Activated CD8-positive, alpha-beta memory T cell treated with anti-CD3 and anti-CD28 coated beads, Interleukin-2, amount 10 ng/mL, durations not matched to agents 7 days and 5 days (primary cell): ENCODE measurements at places on chromosomes 16 and 17.

DNA sequence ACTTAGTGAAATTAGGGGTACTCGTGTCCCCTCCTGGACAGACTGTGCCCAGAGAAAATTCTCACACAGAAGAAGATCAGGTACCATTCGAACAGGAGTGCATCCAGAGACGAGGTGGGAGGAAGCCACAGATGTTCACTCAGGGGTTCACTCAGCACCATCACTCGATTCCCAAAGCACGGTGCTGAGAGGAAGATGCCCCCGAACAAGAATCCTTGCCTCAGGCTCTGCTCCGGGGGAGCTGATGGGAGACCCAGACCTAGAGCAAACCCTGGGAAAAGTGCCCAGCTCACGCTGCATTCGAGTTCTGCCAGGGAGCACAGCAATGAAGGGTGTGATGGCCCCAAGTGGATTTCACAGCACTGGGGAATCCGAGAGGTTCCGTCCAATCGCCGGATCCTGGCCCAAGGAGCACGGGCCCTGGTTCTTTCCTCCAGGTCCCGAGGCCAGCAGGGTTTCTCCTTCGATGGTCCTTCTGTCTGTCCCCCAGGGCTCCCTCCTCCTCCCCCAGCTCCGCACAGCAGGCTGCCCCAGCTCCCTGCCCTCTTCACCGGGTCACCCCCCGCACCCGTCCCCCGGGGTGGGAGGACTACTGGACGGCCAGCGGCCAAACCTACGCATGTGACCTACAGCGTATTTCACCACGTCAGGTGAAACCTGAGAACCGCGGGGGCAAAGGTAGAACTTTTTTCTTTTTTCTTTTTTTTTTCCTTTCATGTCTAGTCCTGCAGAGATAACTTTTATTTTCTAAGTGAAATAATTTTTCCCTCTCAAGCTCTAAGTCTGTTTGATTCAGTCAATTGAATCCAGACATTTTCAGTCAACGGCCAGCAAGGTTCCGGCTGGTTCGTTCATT, 10.2 kb upstream of the UBE2I start:
- no peak for DNase-seq

- no peak for DNase-seq
These were observed 6.7 kb downstream of the GALK1 start for GRCh38 chr17:75758131-75758905.

GRCh38 chr16:49460786-49461470, 87.3 kb downstream of the C16orf78 start:
- DNase-seq, result peak; percentile 35

- DNase-seq, result no peak
These were observed 164.7 kb downstream of the ZNF18 start for GRCh38 chr17:11832401-11833137.

DNA sequence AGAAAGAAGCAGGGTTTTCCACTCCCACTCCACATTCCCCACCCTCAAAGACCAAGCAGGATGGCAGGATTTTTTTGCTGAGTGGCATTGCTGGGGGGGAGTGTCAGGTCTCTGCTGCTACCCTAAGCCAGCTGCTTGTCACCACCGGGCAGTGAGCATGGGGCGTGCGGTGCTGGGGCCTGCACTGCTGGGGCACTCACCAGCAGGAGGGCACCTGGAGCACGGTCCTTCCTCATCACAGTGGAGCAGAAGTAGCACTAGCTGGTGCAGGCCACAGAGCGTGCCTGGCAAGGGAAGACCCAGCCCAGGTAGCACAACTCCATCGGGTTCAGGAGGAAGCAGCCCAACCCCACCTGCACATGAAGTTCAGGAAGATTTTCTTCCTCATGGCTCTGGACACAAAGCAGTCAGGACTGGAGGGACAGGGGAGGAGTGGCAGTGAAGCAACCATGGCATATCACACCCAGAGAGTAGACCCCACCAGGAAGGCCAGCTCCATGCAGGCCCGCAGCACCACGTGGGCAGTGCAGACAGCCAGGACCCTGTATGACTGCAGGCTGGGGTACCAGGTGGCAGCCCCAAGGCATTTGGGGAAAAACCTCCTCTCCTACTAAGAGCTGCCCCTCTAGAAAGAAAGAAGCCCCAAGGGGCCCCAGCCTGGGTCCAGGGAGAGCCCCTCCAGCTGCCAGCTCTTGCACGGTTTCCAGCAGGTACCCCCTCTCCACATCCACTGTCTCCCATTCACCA, 16.7 kb upstream of the MYO18A start:
- DNase-seq, result no peak

GRCh38 chr16:72051818-72052217, 2.5 kb upstream of the HP start:
- no peak for DNase-seq

DNA sequence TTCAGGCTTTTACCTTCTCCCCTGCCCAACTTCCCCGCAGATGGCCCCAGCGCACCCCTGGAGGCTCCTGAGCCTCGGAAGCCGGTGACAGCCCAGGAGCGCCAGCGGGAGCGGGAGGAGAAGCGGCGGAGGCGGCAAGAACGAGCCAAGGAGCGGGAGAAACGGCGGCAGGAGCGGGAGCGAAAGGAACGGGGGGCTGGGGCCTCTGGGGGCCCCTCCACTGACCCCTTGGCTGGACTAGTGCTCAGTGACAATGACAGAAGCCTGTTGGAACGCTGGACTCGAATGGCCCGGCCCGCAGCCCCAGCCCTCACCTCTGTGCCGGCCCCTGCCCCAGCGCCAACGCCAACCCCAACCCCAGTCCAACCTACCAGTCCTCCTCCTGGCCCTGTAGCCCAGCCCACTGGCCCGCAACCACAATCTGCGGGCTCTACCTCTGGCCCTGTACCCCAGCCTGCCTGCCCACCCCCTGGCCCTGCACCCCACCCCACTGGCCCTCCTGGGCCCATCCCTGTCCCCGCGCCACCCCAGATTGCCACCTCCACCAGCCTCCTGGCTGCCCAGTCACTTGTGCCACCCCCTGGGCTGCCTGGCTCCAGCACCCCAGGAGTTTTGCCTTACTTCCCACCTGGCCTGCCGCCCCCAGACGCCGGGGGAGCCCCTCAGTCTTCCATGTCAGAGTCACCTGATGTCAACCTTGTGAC, 3.6 kb downstream of the MAPK7 start:
- no peak for DNase-seq

- DNase-seq, result no peak
These were observed 99.9 kb downstream of the MSI2 start for GRCh38 chr17:57356153-57356718.

GRCh38 chr17:27651411-27652345, 20.7 kb downstream of the LGALS9 start:
- DNase-seq, result peak; percentile 80

GRCh38 chr16:8961811-8962390, 1.8 kb downstream of the USP7 start:
- no peak for DNase-seq

- no peak for DNase-seq
These were observed 46.0 kb downstream of the CACNG1 start for GRCh38 chr17:67090341-67090740.

GRCh38 chr17:80118601-80119270, 17.4 kb downstream of the GAA start:
- no peak for DNase-seq

GRCh38 chr17:40194821-40195220, 17.6 kb downstream of the RAPGEFL1 start:
- DNase-seq, result no peak

- no peak for DNase-seq
These were observed 10.0 kb upstream of the MPRIP start for GRCh38 chr17:17032131-17032692.

GRCh38 chr16:19831678-19832077, 53.0 kb downstream of the GPRC5B start:
- no peak for DNase-seq

DNA sequence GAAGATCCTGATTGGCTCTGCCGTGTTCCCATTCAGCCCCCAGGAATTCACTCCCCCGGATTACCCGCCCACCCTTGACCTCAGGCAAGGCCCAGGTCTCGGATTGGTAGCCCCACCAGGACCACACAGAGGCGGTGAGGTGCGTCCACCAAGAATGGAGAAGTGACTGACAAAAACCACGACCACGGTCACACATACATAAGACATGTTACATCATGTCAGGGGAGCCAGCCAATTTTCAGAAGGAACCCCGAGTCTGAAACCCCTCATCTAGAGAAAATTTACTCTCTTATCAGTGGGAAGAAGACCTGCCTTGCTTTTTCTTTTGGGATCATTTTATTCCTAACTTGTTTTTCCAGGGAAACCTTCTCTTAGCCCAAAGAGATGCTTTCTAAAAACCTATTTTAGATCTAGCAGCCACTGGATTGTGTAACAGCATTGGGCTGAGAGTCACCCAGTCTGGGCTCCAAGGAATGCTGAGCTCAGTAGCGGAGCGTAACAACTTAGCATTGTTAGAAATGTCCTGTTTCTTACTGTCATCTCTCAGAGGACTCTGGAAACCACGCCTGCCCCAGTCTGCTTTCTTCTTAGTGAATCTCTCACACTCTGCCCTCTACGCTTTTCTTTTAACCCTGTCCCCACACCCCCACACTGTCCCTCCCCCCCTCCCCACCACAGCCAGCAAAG, 164.1 kb downstream of the CMIP start:
- no peak for DNase-seq

- no peak for DNase-seq
These were observed 12.0 kb upstream of the BCAR1 start for GRCh38 chr16:75263291-75263962.

- DNase-seq, result no peak
These were observed 6.8 kb downstream of the LDHD start for GRCh38 chr16:75109732-75110243.

DNA sequence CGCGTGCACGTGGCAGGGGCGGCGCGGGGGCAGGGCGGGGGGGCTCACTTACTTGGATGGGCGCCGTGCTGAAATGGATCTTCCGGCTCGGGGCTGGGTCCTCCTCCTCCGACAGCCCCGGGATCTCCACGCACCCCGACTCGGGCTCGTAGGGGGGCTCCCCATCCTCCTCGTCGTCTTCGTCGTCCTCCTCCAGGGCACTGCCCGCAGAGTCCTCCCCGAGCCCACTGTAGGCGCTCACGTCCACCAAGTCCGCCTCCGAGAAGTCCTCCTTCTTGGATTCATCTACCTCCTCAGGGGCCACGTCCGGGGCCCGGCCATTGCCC, 1.4 kb downstream of the PPP1R9B start:
- DNase-seq, result no peak

DNA sequence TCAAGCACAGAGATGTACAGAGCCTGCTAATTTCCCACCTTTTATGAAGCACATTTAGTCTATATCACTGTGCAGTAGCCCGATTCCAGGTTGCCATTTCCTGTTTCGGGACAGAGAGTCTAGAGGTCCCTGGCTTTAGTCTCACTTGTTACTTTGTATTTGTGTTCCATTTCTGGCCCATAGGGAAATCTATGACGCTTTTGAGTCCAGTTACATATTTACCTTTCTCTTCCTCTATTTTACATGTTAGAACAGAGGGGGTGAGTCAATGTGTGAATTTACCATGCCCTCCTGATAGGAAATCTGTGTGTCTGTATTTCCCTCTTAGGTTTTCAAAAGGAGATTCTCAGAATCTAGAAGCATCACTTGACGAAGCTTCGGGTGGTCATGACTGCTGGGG, 227.1 kb upstream of the ZFHX3 start:
- DNase-seq, result no peak

GRCh38 chr17:57243171-57243622, 13.1 kb upstream of the MSI2 start:
- DNase-seq, result peak; percentile 81

DNA sequence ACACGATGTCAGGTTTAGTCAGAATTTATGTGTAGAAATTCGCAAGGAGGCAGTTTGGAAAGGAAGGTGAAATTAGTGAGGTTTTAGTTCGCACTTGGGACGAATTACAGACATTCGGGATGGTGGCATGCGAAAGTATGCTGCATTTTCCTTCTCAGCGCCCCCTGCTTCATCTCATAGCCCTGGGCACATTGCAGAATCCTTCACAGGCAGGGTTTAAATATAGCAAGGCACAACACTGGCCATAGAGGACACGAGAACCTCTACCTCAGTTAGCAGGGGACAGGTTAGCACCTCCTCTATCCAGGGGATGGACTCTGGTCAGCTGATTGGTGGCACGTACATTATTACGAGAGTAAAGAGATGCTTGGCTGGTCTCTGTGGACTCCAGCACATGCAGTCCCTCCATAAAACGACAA, 47.5 kb downstream of the MAP2K6 start:
- DNase-seq, result no peak

- no peak for DNase-seq
These were observed 4.6 kb downstream of the IGFBP4 start for GRCh38 chr17:40447806-40448205.

DNA sequence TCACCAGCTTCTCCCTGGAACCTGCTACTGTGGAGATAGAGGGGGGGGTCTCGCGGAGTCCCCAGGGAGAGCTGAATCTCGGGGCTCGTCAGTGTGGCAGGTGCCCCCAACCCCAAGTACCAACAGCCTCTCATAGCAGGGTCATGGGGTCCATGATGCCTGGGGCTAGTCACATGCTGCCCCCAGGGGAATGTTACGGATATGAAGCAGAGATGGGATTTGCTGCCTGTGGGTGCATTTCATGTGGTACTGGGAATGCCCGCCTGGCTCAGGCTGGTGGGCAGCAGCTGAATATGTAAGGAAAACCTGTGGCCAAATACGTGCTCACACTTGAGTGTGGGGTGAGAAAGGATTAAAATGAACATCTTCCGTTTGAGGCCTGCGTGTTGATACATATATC, 49.4 kb downstream of the MEAK7 start:
- no peak for DNase-seq

GRCh38 chr17:77882040-77882439, 76.5 kb upstream of the TNRC6C start:
- DNase-seq, result no peak

DNA sequence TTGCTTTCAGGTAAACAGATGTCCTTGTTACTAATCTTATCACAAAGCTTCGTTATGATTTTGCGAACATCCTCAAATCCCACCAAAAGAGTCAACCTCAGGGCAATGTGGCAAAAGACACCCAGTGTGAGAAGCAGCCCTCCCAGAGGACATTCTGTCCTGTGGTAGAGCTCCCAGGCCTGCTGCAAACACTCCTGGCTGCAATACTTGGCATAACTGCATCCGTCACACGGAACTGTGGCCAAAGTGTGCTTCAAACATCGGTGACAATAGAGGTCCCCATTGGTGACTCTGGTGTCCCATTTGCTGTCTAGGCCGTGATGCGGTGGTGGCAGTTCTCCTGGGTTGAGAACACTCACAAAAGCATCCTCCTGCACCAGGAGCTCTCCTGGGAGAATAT, 29.5 kb downstream of the SMYD4 start:
- DNase-seq, result no peak

GRCh38 chr17:32596628-32597027, 109.8 kb downstream of the CDK5R1 start:
- DNase-seq, result peak; percentile 46

GRCh38 chr16:60929-61878, 7.6 kb downstream of the SNRNP25 start:
- no peak for DNase-seq

DNA sequence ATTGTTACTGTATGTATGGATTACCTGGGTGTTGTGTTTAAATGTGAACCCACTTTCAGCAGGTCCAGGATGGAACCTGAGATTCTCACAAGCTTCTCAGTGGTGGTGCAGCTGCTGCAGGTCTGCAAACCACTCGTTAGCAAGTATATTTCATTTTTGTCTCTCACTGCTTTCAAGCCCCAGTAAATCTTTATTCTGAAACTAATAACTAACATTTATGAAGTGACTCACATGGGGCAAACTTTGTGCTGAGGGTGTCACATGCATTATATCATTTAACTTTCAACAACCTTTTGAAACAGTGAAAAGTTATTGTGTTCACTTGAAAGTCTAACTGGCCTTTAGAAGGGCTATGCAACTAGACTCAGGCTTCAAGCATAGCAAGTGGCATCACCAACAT, 98.9 kb upstream of the DYNLRB2 start:
- DNase-seq, result no peak

GRCh38 chr16:49452578-49452977, 79.0 kb downstream of the C16orf78 start:
- no peak for DNase-seq

- peak; percentile 47 for DNase-seq
These were observed 467.1 kb downstream of the SOX9 start for GRCh38 chr17:72587773-72588511.
